ENCODE measurements at places on chromosomes 4 and X. TPM values are rescaled to one million over a fixed set of nuclear protein-coding genes. Genes with fewer than 3 reads are reported as not detected.

F11 gene
- not detected for total RNA-seq

DNA sequence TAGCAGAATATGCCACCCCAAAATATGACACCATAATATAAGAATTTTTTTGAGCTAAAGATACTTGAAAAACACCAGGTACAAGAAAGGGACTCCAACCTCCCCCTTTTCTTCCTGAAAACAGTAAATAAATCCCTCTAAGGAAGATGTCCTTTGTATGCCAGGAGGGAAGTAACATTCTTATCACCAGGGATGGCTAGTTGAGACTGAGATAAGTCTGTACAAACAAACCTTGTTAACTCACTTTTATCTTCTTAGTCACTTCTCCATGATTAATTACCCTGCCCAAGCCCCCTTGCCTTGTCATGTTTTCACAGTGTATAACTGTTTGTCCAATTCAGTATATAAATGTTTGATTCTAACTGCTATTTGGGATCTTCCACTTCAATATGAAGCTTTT is 888.0 kb downstream of the PCDH18 start:
- ATAC-seq = no peak

XK gene
- 9.2 TPM for total RNA-seq

DNA sequence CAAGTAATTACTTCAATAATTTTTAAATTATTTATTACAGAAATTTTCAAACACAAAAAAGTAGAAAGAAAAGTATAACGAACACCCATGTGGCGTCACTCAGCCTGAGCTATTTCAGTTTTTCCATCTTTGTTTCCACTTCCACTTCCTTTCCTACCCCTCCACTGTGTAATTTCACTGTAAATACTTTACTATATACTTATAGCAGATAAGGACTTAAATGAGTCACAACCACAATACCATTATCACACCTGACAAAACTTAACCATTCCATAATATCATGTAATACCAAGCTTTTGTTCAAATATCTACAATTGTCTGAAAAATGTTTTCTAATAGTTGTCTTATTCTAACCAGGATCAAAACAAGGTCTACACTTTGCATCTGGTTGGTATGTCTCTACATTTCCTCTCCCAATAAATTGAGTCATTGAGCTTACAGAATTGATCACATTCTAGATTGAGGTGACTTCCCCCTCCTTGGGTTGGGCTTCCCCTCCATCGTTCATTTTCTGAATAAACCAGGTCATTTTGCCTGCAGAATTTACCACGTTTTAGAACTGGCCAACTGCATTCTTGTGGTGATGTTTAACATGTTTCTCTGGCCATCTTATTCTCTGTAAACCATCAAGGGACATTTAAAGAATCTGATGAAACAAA is 48.7 kb downstream of the ATP10D start:
- no peak for ATAC-seq

DNA sequence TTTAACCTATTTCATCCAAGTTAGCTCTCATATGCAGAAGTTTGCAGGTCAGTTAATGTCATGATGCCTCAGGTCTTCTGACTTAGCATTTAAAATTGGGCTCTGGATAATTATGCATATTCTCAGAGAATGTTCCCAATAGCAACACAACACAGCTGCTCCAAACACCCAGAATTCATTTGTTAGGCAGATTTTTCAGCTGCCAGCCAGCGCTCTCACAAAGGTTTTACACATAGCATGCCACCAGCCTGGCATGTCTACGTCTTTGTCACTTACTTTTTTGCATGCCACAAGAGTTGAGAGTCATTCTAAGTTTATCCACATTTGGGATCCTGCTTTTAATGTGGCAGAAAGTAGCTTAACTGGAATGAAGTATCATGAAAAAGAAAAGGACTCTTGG is 84.8 kb downstream of the LIMCH1 start:
- ATAC-seq = no peak

- ATAC-seq = no peak
Observed at GRCh38 chrX:13547671-13548070, 21.7 kb upstream of the EGFL6 start.

GRCh38 chr4:106898621-106899230 is 137.4 kb downstream of the DKK2 start:
- ATAC-seq = no peak

- peak; percentile 70 for ATAC-seq
Observed at GRCh38 chr4:76090241-76090691, 15.8 kb downstream of the ART3 start.
